ENCODE measurements at places on chromosomes 3 and 15.

DNA sequence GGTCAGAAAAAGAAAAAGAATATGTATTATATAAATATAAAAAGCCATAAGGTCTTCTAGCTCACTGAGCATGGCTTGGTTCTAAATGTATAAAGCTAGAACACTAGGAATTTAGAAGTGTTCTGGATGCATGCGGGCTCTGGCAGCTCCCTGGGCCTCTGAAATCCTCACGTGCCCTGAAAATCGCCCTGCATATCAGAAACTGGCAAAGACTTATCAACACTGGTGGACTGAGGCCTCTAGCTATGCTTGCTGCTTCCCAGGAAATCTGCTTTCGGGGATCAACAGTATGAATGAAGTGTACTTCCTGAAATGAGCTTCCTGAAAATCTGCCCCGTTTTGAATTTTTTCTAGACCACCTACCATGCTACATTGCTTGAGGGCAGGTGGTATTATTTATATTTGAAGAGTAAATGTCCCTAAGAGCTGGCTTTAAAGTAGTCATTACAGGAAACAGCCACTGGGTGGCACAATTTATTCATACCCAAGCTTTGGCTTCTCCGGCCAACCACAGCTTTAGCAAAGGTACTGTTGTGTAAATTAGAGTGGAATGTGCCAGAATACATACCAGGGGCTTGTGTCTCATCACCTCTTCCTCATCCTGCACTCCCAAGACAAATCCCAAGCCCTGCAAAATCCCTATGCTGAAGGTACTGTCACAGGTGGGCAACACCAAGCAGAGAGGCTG lies 17.7 kb downstream of the CRTAP start:
- peak; percentile 85 for DNase-seq

GRCh38 chr15:41869770-41870688 lies 23.8 kb downstream of the SPTBN5 start:
- DNase-seq = no peak

DNA sequence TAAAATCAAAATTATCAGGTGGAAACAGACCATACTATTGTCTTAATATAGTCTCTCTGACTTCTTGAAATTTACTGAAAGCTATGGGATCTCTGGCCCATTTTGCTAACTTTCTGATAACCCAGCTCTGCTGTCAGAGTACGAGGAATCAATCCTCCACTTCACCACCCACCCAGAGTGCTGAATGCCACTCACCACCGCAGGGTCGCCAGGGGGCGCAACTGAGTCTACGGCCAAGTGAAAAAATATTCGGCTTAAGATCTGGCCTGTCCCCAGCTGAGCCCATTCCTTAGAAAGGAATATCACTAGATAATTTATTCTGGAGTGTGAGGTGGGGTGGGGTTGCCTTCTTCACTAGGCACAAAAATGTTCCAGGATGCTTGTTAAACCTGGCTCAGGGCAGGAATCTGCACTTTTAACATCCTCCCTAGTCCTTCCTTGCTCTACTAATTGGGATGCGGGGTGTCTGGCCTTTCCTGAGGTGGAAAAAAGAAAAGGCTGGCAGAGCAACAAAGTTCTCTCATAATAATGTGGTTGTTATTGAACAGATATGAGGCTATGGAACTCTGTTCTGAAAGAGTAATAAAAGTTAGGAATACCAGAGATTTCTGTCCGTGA lies 520.6 kb downstream of the MFSD1 start:
- DNase-seq = peak; percentile 11

DNA sequence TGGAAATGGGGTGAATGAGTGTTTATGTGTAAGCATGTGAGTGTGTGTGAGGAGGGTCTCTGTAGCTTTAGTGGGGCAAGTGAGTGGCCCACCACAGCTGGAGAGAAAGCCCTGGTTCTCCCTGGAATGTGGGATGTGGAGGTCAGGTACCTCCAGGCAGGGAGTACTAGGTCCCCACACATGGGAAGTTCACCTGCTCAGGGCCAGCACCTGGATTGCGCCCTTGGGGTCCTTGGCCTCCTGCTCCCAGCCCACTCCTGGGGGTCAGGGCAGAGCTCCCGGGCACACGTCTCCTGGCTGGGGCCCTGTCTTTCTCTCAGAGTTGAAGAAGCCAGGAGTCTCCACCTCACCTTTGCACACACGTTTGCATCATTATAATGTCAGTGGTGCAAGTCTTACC lies 40.0 kb upstream of the TMCC1 start:
- DNase-seq = no peak

DNA sequence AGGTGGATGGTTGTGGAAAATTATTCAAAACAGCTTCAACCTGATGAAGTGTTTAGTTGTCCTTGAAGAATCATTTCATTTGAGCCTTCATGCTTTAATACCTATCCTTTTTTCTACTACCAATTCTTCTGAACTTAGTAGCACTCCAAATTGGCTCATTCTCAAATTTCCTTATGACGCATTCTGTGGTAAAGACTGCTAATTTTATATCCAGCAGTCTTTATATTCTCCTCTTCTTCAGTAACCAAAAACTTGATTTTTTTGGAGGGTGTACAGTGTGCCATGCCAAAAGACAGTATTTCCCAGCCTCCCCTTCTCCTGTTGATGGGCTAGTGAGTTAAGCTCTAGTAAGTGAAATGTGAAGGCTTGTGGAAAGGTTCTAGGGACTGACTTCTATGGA lies 25.2 kb downstream of the CGNL1 start:
- DNase-seq = no peak

- DNase-seq = no peak
These were observed 240.1 kb downstream of the XXYLT1 start for GRCh38 chr3:195030791-195031321.

DNA sequence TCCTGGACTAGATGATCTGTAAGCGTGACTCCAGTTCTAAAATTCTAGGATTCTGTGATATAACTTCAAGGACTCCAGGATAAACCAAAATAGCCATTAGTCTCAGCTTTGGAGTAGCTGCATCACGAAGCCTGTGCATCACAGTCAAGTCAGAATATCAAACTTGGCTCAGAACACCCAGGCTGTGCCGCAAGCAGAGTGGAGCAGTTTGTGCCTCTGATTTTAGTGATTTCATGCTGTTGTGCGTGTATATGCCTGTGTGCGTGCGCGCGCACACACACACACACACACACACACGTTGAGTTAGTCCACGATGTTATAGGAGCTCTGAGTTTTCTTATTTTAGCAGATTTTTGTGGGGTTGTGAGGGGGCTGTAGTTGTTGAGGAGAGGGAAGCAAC lies 356.6 kb upstream of the KCNH8 start:
- no peak for DNase-seq

- no peak for DNase-seq
These were observed 30.5 kb downstream of the CD47 start for GRCh38 chr3:108060331-108060730.

GRCh38 chr3:140904521-140904920 lies 37.1 kb upstream of the SLC25A36 start:
- no peak for DNase-seq

- peak; percentile 15 for DNase-seq
These were observed 266.0 kb upstream of the ICE2 start for GRCh38 chr15:60744826-60745460.

DNA sequence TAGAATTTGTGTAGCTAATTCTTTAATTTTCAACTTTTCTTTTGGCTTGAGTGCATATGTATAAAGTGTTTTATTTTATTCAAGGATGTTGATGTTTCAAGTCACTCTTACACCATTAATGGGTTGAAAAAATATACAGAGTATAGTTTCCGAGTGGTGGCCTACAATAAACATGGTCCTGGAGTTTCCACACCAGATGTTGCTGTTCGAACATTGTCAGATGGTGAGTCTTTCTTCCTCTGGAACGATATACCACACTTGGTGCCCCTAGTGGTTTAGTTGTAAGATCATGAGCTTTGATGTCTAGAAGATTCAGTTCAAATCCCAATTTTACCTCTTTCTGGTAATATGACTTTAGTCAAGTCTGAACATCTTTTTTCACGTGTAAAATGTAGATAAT lies 119.3 kb downstream of the HCN4 start:
- DNase-seq = no peak

DNA sequence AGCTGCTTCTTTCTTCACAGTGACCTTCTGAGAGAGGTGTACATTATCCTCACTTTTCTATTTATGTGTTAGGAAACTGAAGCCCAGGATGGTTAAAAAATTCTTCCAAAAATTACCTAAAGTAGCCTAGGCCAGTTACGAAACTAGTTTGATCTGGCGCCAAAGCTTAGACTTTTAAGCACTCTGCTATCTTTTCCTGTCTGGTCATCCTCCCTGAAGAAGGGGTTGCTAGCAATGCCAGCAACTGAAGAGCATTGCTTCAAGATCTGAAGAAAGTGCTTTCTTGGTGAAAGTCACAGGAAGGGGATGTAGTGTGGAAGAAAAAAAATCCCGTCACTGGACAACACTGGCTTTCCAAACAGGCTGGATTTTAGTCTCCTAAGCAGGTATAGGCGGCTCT lies 618.8 kb upstream of the GRM7 start:
- DNase-seq = no peak

GRCh38 chr15:42082823-42083604 lies 11.3 kb downstream of the PLA2G4D start:
- no peak for DNase-seq

DNA sequence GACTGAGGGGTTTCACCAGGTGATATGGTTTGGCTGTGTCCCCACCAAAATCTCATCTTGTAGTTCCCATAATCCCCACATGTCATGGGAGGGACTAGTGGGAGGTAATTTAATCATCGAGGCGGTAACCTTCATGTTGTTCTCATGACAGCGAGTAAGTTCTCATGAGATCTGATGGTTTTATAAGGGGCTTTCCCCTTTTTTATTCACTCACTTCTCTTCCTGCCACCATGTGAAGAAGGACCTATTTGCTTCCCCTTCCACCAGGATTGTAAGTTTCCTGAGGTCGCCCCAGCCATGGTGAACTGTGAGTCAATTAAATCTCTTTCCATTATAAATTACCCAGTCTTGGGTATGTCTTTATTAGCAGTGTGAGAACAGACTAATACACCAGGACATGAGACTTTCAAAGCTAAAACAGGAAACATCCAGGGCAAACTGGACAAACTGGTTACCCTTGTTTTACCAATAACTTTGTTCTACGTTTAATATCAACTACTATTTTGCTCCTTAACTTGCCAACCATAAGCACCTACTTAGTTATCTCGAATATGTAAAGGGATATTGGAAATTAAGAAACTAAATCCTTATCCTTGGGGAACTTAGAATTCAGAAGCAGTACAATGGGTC lies 98.2 kb downstream of the MYH15 start:
- no peak for DNase-seq

GRCh38 chr3:104126463-104126862 lies 1240.2 kb upstream of the ALCAM start:
- DNase-seq = no peak

GRCh38 chr3:69888040-69888942 lies 111.2 kb upstream of the SAMMSON start:
- peak; percentile 48 for DNase-seq

DNA sequence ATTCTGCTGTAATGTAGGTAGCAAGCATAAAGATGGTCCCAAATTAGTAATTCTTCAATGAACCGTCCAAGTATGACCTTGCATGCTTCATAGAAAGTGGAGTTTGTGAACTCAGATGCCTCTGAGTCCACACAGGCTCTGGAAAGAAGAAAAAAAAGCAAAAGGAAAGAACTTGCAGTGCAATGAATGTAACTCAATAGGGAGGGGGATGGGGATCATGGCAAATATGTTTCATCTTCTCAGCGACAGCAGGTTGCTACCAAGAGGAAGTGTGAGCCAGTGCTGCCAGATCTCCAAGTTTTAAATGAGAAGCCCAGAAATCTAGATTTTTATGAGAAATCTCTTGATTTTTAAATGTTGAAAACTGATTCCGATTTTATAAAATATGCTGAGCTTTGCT lies 50.3 kb downstream of the IL20RB start:
- no peak for DNase-seq

- DNase-seq = no peak
These were observed 123.8 kb downstream of the TIGIT start for GRCh38 chr3:114417675-114418074.

DNA sequence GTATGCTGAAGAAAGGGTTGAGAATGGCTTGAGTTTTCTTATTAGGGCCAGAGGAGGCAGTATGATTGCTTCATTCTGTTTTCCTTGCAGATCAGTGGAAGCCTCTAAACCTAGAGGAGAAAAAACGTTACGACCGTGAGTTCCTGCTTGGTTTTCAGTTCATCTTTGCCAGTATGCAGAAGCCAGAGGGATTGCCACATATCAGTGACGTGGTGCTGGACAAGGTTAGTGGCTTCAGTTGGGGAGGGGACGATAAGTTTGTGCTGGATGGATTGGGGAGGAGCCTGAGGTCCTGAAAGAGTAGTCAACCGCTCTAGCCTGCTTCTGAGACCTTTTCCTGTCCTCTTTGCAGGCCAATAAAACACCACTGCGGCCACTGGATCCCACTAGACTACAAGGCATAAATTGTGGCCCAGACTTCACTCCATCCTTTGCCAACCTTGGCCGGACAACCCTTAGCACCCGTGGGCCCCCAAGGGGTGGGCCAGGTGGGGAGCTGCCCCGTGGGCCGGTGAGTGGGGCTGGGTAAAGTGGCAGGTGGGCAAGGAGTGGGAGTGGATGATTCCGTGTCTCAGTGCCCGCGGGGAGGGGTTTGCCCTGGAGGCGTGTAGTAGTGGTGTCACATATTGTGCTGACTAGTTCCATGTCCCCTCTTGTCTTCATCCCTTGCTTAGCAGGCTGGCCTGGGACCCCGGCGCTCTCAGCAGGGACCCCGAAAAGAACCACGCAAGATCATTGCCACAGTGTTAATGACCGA lies 8.5 kb downstream of the EIF4G1 start:
- no peak for DNase-seq

GRCh38 chr15:101258238-101259144 lies 6.6 kb upstream of the CHSY1 start:
- peak; percentile 79 for DNase-seq

DNA sequence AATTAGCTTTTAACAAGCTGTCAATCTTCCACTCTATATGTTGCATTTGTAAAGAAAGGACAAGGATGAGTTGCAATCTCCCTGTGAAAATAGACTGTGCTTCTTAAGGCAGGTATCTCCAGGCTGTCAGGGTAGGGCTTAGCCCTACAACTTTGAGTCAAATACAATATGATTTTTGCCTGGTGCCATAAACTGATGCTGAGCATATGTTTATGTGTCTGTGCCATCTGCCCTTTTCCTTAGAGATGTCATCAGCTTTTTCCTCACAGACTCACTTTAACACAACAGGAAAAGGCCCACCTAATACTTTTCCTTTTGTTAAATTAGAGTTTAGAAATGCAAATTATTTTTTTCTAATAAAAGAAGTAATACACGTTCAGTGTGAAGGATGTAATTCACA lies 548.3 kb downstream of the NLGN1 start:
- peak; percentile 85 for DNase-seq

- DNase-seq = no peak
These were observed 58.6 kb upstream of the TMEM108 start for GRCh38 chr3:132979606-132980005.

- no peak for DNase-seq
These were observed 52.9 kb upstream of the EPHB1 start for GRCh38 chr3:134742202-134742601.

DNA sequence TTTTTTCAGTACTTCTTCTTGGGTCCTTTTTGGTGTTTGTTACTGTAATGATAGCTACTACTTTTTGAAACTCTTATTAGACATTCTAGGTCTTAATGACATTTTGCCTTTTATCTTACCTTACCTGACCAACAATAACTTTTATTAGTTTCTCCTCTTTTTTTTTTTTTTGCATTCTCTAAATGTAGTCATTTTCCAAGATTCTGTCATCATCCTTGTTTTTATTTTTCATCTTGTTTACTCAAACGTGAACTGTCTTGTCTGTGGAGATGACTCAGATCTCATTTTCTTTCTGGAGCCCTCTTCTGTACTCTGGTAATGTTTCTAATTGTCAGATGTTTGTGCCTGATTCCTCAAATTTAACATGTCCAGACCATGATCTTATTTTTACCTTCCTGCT lies 2.9 kb downstream of the ABHD5 start:
- DNase-seq = no peak

GRCh38 chr3:185561958-185562357 lies 9.6 kb upstream of the LIPH start:
- no peak for DNase-seq

All from G401 (cell line).